Heart left ventricle (tissue), 16 donors: ENCODE measurements at places on chromosomes 2 and 18. TPM values are rescaled to one million over a fixed set of nuclear protein-coding genes. Genes with fewer than 3 reads are reported as not detected.

SP110 gene
- polyA plus RNA-seq = 7.1 TPM

IL36G gene
- not detected for polyA plus RNA-seq

CFAP65 gene
- polyA plus RNA-seq = not detected

GALNT13 gene
- polyA plus RNA-seq = 0.14 TPM

GREB1 gene
- polyA plus RNA-seq = 4.0 TPM

PTH2R gene
- not detected for polyA plus RNA-seq

SERPINB10 gene
- not detected for polyA plus RNA-seq

SCN1A gene
- polyA plus RNA-seq = not detected
